NCI-H345 (cell line): ENCODE measurements at places on chromosomes 11 and 22.

- no peak for DNase-seq
Measured at GRCh38 chr11:117328375-117329010, 839 bp downstream of the CEP164 start.

DNA sequence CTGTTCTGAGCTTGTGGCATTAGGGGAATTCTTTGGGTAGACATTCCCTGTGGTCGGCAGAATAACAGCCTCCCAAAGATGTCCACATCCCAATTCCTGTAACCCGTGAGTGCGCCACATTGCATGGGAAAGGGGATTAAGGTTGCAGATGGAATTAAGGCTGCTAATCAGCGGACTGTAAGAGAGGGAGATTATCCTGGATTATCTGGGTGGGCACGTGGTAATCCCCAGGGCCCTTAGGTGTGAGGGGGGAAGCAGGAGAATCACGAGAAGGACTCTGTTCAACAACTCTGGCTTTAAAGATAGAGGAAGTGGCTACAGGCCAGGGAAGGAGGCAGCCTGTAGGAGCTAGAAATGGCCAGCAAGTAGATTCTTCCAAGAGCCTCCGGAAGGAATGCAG lies 16.0 kb downstream of the CACNG2 start:
- no peak for DNase-seq

DNA sequence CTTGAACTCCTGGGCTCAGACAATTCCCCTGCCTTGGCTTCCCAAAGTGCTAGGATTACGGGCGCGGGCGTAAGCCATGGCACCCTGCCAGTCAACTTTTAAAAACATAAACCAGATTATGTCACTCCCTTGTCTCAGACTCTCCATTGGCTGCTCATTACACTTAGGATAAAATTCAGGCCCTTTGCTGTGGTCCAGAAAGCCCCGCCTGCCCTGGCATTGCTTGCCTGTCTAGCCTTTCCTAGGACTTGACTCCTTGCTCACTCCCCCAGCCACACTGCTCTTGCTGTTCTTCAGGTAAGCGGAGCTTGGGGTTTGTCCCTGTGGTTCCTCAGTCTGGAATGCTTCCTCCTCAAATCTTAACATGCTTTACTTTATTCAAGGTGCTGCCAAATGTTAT lies 30.5 kb downstream of the DIXDC1 start:
- no peak for DNase-seq

- no peak for DNase-seq
Measured at GRCh38 chr11:33663121-33663520, 37.5 kb downstream of the C11orf91 start.

GRCh38 chr11:11582011-11582701 lies 39.6 kb downstream of the GALNT18 start:
- peak; percentile 7 for DNase-seq

DNA sequence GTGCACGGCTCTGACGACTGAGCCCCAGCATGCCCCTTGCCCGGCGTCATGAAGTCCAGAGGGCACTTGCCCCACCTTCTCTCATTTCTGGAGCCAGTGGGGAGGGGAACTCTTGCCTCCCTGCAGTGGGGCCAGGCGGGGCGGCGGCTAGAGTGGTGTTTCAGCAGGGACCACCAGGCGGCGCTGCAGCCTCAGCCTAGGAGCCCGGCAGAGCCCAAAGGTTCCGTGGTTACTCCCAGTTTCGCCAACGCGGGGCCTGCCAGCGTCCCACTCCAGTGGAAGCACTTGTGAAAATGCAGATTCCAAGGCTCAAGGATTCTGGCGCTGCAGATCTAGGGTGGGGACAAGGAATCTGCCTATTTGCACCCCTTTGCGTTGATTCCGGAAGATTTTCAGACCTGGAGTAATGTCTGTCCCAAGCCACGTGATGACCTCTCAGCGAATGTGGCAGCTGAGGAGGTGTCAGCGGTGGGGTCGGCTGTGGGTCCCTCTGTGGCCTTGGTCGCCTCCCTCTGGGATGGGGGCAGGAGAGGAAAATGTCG lies 55.7 kb downstream of the CD82 start:
- peak; percentile 74 for DNase-seq

- DNase-seq = no peak
Measured at GRCh38 chr22:25478528-25478927, 85.9 kb upstream of the GRK3 start.

DNA sequence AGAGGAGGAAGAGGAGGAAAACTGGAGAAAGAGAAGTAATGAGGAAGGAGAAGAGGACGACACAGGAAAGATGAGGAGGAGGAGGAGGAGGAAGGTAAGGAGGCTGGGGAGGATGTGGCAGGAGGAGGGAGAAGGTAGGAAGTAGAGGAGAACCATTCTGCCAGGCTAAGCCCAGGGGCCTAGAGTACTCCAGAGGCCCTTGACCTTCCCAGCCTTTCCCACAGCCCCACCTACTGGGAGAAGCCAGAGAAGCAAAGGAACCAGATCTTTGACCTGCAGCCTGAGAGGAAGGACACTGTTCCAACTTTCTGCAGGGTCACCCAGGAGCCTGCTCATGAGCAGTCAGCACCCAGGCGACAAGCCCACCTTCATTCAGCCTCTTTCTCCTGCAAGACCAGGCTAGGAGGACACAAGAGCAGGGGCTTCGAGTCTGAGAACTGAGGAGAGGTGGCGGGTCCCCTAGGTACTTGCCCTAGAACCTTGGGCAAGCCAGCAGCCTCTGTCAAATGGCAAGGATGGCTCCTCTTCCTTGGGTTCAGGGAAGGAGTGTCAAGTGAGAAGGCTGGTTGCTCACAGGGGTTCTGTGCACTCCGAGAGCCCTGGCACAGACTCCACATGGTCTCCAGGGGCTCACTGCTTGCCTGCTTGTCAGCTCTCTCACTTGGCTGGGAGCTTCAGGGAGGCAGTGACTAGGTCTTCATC lies 27.9 kb upstream of the OAF start:
- no peak for DNase-seq

- no peak for DNase-seq
Measured at GRCh38 chr22:23193882-23194281, 13.6 kb downstream of the BCR start.

- DNase-seq = no peak
Measured at GRCh38 chr11:101812546-101812945, 102.3 kb upstream of the CEP126 start.

DNA sequence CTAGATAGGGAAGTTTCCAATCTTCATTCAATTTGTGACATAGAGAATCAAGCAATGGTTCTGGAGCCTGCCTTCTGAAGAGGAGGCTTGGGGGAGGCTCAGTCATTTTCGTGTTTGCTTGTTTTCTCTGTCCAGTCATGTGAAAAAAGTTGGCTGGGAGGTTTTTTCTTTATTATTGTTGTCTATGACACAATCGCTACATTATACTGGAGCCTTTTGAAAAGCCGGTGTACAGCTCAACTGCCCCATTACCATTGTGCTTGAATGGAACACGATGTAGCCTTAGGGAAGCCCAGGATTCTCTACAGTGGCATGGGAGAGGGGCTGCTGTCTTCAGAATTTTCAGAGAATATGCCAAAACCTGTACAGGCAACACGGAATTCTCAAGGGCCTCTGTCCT lies 57.9 kb upstream of the NCAM1 start:
- DNase-seq = peak; percentile 65

DNA sequence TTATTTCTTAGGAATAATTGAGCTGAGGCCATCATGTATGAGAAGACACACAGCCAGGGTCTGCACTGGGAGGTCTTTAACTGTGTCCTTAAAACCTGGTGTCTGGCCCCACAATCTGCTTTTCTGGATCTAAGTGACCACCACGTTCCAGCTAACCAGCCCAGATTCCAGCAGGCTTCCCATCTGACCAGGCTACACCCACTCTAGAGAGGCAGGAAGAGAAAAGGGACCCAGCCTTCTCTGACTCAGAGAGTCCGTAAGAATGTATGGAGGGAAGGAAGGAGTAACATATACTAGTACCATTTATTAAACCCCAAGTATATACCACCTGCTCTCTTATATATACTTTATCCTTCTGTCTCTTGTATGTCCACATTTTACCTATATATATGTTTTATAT lies 80.1 kb downstream of the LDLRAD3 start:
- no peak for DNase-seq

DNA sequence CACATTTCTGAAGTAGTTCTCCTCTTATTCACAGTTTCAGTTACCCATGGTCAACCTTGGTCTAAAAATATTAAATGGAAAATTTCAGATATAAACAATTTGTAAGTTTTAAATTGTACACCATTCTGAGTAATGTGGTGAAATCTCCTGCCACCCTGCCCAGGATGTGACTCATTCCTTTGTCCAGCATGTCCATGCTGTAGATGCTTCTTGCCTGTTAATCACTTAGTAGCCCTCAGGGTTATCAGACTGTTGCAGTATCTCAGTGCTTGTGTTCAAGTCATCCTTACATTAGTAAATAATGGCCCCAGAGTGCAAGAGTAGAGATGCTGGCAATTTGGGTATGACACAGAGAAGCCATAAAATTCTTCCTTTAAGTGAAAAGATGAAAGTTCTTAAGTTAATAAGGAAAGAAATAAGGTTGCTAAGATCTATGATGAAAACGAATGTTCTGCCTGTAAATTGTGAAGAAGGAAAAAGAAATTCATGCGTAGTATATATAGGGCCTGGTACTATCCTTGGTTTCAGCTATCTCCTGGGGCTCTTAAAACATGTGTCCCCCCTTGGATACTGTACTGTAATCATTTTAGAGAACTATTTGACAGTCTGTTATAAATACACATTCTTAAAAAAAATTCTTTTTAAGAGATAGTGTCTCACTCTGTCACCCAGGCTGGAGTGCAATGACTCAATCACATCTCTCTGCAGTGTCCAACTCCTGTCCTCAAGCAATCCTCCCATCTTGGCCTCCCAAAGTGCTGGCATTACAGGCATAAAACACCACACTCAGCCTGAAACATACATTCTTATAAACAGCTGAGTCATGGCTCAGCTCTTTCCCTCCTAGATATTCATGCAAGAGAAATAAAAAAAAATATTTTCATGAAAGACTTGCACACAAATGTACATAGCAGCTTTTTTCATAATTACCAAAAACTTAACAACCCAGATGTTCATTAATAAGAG lies 31.3 kb downstream of the MTNR1B start:
- no peak for DNase-seq

GRCh38 chr11:95152876-95153856 lies 63.5 kb downstream of the ENDOD1 start:
- no peak for DNase-seq

DNA sequence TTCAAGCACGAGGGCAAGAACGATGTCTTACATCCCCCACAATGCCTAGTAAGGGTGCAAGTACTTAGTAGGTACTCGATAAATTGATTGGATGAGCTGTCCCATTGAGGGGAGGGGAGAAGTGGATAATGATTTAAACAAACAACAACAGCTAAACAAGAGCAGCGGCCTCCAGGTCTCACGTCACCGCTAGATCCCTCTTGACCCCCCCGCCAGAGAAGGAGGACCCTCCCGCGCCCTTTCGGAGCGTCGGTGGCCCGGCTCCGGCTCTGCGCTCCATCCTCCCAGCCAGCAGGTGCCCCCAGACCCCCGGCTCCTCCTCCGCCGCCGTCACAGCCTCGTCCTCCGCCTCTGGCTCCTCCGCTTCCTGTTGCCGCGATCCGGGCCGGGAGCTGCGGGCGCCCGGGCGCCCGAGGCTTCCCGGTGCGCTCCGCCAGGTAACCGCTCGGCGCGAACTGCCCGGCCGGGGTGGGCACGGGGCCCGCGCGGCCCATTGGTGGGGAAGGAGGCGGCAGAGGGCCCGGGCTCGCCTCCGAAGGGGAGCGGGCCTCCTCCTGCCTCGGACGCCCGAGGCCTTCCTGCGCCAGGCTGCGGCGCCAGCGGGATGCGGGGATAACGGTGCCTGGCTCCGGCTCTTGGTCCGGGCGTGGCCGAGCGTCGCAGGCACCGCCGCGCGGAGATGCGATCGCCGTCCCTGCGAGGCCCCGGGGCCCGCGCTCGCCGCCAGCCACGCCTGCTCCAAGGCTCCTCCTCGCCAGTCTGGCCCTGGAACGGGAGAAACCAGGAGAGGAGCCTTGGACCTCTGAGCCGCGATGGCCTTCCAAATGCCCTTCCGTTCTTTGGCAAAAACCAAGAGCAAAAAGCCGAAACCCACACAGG lies at the start of gene TLCD5:
TSS of gene TLCD5 (plus strand) at position 368 of the 879 bp plus-strand sequence. CDS start 2,143 bp downstream, outside the sequence.
- DNase-seq = peak; percentile 87

- peak; percentile 9 for DNase-seq
Measured at GRCh38 chr11:122207505-122207904, 91.5 kb upstream of the BLID start.

- DNase-seq = no peak
Measured at GRCh38 chr22:27247701-27248434, 553.7 kb downstream of the MN1 start.

GRCh38 chr22:50222508-50222907 lies 21.7 kb downstream of the SELENOO start:
- no peak for DNase-seq

DNA sequence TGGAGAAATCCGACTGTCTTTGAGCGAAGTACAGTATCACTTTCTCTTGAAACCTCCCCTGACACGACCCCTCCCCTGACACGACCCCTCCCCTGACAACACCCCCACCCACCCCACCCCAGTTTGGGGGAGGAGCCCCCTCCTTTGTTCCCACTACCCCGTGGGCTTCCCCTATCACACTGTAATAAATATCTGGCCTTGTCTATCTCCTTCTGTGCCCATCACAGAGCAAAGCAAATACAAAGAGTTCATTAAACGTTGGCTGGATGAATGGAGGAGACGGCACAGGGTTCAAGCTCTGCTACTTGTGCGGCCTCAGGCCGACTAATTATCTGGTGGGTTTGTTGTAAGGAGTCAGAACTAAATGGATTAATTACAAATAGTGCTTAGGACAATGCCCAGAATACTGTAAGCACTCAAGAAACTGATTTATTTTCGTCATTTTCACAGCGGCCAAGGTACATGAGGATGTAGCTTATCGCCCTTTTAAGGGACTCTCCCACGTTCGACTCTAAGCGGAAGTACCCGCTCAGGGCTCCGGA lies 628 bp upstream of the GGA1 start:
- no peak for DNase-seq

DNA sequence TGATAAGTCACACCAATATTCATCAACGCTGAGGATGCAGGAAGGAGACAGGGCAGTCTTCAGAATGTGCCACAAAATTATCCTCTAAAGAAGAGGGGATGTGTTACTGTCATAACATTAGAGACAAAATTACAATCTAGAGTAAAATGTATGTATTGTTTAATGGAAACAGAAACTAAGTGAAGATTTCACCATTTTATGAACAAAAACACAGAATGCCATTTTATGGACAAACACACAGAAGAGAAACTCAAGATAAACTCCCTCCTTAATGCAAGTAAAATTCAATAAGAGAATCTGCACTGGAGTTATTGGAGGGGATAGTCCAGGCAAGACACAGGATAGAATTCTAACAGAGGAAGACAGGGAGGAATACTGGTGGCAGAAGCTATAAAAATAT lies 62.8 kb downstream of the LARGE2 start:
- DNase-seq = no peak

DNA sequence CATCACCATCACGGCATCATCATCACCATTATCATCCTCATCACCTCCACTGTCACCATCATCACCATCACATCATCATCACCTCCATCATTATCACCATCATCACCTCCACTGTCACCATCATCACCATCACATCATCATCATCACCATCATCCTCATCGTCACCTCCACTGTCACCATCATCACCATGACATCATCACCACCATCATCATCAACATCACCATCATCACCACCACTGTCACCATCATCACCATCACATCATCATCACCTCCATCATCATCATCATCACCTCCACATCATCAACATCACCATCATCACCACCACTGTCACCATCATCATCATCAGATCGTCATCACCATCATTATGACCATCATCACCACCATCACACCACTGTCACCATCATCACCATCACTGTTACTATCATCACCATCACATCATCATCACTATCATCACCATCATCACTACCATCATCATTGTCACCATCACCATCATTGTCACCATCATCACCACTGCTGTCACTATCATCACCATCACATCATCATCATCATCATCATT lies 32.8 kb downstream of the PARVG start:
- no peak for DNase-seq

- DNase-seq = no peak
Measured at GRCh38 chr11:72242141-72242540, 1.8 kb downstream of the PHOX2A start.
